ENCODE measurements at places on chromosomes 16 and 17. TPM values are rescaled to one million over a fixed set of nuclear protein-coding genes. Genes with fewer than 3 reads are reported as not detected.

- peak overlapping the region; percentile 60 for H3K27ac ChIP-seq
- no peaks in the 10 kb centered on the region for H3K27me3 ChIP-seq
- H3K36me3 ChIP-seq = peaks cover 17% of the 10 kb centered on the region
- peaks cover 32% of the 10 kb centered on the region for H3K4me1 ChIP-seq
- no peak overlapping the region for H3K4me3 ChIP-seq
- DNase-seq = peak; percentile 68
These were observed 3.5 kb upstream of the ITGAE start for GRCh38 chr17:3804503-3804931.

The FOXL1 gene
- total RNA-seq = not detected

The SPIRE2 gene
- 0.29 TPM for total RNA-seq

- H3K4me3 ChIP-seq = no peak overlapping the region
- H3K36me3 ChIP-seq = no peaks in the 10 kb centered on the region
- no peaks in the 10 kb centered on the region for H3K27me3 ChIP-seq
- H3K27ac ChIP-seq = no peak overlapping the region
- peaks cover 3% of the 10 kb centered on the region for H3K4me1 ChIP-seq
These were observed 55.9 kb downstream of the ZDHHC7 start for GRCh38 chr16:84955427-84955826.

The ZFP3 gene
- total RNA-seq = 1.5 TPM

The CES4A gene
- 5.9 TPM for total RNA-seq

The PPP1R1B gene
- not detected for total RNA-seq

The KRTAP4-5 gene
- not detected for total RNA-seq

DNA sequence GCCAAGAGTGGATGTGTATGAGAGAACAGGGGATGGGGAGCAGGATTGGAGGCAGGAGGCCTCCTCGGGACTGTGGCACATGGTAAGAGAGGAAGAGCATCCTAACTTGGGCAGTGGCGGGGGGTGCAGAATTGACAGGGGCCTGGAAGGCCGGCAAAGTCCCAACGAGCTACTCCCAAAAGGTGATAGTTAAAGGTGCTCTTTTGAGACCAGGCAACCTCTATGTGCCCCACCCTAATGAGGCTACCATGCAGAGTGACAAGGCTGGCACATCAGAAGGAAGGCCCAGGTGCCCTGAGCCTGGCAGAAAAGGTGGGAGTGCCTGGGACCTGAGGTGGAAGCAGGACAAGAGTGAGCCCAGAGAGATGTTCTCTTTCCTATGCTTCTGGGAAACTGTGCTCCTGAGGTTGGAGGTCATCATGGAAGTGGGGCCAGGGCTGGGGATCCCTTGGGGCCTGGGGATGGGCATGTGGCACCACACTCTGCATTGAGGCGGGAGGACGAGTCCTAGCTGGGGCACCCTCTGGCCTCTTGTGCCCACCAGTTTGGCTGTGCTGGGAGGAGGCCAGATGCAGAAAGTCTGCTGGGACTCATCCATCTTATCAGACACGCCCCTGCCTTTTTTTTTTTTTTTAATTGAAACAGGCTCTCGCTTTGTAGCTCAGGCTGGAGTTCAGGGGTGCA, 5.9 kb downstream of the RAB11FIP4 start:
- H3K36me3 ChIP-seq = no peaks in the 10 kb centered on the region
- peaks cover 2% of the 10 kb centered on the region for H3K4me1 ChIP-seq
- no peak for DNase-seq
- H3K27ac ChIP-seq = no peak overlapping the region
- peaks cover 29% of the 10 kb centered on the region for H3K27me3 ChIP-seq

DNA sequence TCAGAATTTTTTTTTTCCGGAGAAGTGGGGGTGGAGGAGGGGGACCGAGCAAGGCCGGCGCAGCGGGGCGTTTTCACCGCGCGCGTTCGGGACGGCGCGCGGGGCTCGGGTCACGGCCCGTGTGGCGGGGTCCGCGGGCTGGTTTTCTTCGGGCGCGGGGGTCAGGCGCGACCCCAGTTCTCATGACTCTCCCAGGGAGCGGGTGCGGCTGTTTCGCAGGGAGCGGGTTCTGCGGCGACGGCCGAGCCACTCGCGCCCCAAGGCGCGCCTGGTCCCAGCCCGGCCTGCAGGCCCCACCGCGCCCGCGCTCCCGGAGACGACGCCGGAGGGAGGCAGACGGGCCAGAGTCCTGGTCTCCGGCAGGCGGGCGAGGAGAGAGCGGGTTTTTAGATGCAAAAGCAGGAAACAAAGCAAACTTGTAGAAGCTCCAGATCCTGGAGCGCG, 1.0 kb downstream of the BAHCC1 start:
- no peak for DNase-seq
- no peaks in the 10 kb centered on the region for H3K36me3 ChIP-seq
- H3K4me1 ChIP-seq = peaks cover 24% of the 10 kb centered on the region
- no peak overlapping the region for H3K4me3 ChIP-seq

DNA sequence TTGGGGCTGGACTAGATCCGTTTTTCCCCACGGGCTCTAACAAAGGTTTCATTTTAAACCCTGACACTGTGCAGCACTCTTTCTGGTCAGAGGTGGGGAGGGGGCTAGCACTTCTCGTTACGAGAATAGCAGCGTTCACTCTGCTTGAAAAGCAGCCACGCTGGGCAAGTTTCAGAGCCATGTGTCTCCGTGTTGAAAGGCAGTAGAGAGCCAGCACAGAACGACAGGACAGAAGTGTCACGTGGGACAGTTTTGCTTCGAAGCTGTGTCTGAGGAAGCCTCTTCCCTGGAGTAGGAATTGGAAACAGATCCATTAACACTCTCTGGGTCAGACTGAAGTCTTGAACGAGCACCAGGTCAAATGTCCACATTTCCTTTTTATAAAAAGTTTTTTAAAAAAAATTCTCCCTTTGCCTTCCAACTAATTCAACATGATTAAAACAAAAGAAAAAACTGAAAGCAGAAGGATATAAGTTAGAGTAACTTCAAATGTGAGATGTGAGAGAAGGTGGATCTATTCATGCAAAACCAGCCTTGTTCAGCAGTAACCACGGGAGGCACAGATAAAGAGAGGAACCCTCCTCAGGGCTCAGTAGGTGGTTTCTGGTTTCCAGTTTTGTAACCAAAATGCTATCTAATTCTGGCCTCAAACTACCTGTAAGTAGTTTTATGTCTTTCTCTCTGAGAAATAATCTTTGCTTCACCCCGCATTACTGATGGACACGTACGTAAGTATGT, 65.0 kb downstream of the SMG6 start:
- no peak overlapping the region for H3K4me3 ChIP-seq
- H3K4me1 ChIP-seq = peaks cover 27% of the 10 kb centered on the region
- H3K27ac ChIP-seq = no peak overlapping the region
- peaks cover 48% of the 10 kb centered on the region for H3K36me3 ChIP-seq

The ABCA8 gene
- not detected for total RNA-seq

The ICAM2 gene
- total RNA-seq = 53.7 TPM

DNA sequence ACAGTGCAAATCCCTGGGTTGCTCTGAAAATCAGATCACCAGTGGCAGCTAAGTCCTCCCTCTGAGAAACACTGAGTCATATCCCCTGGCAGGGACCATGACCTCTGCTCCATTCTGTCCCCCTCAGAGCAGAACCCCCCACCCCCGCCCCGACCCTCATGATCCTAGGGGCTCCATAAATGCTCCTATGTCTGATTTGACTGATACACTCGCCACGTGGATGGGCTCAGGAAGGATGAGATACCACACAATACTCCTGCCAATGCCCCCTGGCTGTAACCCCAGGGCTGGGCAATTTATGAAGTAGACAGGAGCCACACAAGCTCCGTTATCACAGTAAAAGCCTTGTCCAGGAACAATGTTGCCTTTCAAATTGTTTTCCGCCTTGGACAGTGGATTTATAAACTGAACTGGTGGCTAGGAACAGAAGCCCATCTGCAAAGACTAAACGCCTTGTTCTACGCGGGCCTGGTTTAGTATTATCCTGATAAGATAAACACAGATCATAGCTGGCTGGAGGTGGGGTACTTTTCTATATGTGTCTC, 394.8 kb downstream of the SLC39A11 start:
- no peak overlapping the region for H3K4me3 ChIP-seq
- H3K36me3 ChIP-seq = no peaks in the 10 kb centered on the region
- no peak for DNase-seq
- no peak overlapping the region for H3K27ac ChIP-seq

DNA sequence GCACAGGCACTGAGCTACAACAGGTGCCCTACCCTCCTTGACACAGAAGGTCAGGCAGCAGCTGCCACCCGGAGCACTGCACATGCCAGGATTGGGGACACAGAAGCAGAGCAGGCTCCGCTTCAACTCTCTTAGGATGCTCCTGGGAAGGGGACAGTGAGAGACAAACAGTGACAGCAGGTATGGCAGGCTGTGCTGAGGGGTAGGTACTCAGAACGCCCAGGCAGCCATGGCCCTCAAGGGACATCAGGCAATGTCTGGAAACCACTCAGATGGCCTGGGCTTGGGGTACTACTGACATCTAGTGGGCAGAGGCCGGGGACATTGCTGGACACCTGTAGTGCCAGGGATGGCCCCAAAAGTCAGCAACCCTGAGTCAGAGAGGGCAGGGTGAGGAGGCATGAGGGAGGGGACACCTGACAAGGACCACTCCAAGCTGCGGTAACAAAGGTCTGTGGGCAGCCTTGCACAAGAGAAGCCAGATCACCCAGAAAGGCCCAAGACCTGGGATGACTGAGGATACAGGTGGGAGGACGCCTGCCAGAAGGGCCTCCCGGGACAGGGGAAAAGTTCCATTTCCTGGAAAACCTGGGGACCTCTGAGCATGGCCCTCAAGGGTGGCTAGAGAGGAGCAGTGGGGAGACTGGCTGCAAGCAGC, 21.2 kb downstream of the PEMT start:
- H3K27me3 ChIP-seq = no peaks in the 10 kb centered on the region
- DNase-seq = peak; percentile 12
- H3K36me3 ChIP-seq = peaks cover 2% of the 10 kb centered on the region

DNA sequence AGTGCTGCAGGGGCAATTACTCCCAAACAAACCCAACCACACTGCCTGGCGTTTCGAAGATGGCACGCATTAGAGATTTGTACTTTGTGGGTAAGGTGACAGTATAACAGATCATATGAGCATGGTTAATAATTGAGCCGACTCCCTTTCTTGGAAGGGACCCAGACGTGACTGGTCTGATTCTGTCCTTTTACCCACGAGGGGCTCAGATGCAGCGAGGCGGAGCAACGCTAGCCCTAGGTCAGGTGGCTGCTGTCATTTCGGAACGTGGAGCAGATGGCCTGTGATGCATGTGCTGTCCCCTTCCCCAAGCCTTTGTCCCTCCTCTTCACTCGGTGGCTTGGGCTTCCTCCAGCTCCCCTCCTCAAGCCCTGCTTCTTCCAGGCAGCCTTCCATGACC, 84.2 kb downstream of the SNX29 start:
- no peaks in the 10 kb centered on the region for H3K36me3 ChIP-seq
- no peak overlapping the region for H3K4me3 ChIP-seq
- peaks cover 22% of the 10 kb centered on the region for H3K4me1 ChIP-seq
- H3K27ac ChIP-seq = no peak overlapping the region
- no peaks in the 10 kb centered on the region for H3K27me3 ChIP-seq

DNA sequence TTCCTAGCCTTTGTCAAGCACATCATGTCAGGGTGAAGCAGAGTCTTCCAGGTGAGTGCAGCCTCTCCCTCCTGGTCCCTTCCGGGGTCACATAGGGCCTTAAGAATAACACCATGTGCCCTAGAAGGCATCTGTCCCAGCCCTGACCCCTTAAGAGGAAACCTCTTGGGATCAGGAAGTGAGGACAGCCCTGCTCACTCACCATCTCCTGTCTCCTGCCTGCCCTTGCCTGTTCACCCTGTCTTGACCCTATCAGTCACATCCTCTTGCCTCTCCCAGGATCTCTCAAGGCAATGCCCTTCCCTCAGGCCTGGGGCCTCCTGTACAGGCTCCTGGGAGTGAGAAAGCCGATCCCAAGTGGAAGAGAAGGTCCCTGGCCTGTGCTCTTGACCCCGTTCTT, 13.9 kb downstream of the MYL4 start:
- DNase-seq = no peak
- peaks cover 34% of the 10 kb centered on the region for H3K4me1 ChIP-seq
- H3K36me3 ChIP-seq = no peaks in the 10 kb centered on the region
- no peak overlapping the region for H3K4me3 ChIP-seq
- H3K27me3 ChIP-seq = no peaks in the 10 kb centered on the region

The PRAC1 gene
- total RNA-seq = not detected

- DNase-seq = no peak
- H3K4me3 ChIP-seq = no peak overlapping the region
- no peak overlapping the region for H3K27ac ChIP-seq
- no peaks in the 10 kb centered on the region for H3K27me3 ChIP-seq
- H3K4me1 ChIP-seq = peaks cover 32% of the 10 kb centered on the region
These were observed 14.2 kb downstream of the USP36 start for GRCh38 chr17:78826421-78826820.

DNA sequence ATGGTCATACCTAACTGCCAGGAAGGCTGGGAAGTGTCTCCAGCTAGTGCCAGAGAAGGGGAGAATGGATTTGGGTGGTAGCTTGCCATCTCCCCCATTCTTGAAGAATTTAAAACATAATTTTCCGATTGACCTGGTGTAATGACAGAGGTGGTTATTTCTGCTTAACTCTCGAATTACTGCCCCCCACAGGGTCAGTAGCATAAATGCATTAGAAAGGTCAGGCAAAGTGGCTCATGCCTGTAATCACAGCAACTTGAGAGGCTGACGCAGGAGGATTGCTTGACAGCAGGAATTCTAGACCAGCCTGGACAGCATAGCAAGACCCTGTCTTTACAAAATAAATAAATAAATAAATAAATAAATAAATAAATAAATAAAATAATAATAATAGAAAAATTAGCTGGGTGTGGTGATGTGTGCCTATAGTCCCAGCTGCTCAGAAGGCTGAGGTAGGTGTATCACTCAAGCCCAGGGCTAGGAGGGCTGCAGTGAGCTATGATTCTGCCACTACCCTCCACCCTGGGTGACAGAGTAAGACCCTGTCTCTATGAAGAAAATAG, 27.5 kb downstream of the TMC7 start:
- H3K4me1 ChIP-seq = no peaks in the 10 kb centered on the region
- H3K4me3 ChIP-seq = no peak overlapping the region
- no peaks in the 10 kb centered on the region for H3K36me3 ChIP-seq
- no peak overlapping the region for H3K27ac ChIP-seq

The DUXB gene
- not detected for total RNA-seq

DNA sequence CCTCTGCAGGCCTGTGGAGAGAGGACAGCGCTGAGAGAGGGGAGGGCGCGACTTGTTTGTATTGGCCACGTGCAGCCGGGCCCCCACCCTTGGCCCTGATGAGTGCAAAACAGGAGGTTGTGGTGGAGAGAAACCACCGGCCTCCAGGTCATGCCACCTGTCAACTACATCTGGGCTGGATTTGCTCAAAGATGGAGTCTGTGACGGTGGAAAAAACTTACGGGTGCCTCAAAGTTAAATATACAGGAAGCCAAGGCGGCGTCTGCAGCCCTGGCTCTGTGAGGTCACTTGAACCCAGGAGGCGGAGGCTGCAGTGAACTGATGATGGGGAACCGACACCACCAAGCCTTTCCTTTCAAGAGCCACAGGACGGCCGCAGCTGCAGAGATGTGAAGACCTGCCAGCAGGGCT, 15.7 kb downstream of the C16orf74 start:
- peak overlapping the region; percentile 25 for H3K27ac ChIP-seq
- H3K4me1 ChIP-seq = peaks cover 28% of the 10 kb centered on the region
- H3K27me3 ChIP-seq = no peaks in the 10 kb centered on the region
- peak; percentile 82 for DNase-seq

All from activated CD8-positive, alpha-beta T cell treated with anti-CD3 and anti-CD28 coated beads for 36 hours (primary cell).